ENCODE measurements at places on chromosomes 11 and 22.
A peak's percentile ranks its signal among the peaks of the same experiment; 100 is the strongest.

GRCh38 chr11:115017529-115017928 lies 339.2 kb downstream of the NXPE2 start:
- no peak for DNase-seq

DNA sequence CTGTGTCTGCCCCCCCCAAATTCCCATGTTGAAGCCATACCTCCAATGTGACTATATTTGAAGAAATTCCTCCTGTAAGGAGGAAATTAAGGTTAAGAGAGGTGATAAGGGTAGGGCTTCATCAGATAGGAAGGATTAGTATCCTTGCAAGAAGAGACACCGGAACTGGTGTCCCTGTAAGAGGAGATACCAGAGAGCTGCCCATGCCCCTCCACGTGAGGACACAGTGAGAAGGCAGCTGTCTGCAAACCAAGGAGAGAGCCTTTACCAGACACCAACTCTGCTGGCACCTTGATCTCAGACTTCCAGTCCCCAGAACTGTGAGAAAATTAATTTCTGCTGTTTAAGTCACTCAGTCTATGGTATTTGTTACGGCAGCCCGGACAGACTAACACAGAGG lies 109.3 kb downstream of the ARFGAP2 start:
- no peak for DNase-seq

- no peak for DNase-seq
Measured at GRCh38 chr22:17694752-17695151, 56.2 kb downstream of the BCL2L13 start.

GRCh38 chr11:639332-639955 lies 2.4 kb downstream of the DRD4 start:
- no peak for DNase-seq

- DNase-seq: peak; percentile 43
Measured at GRCh38 chr11:19723572-19724342, 11.1 kb downstream of the NAV2 start.

- no peak for DNase-seq
Measured at GRCh38 chr11:83818349-83818748, 532.2 kb upstream of the CCDC90B start.

GRCh38 chr11:60303661-60304060 lies 23.2 kb downstream of the MS4A4A start:
- no peak for DNase-seq

DNA sequence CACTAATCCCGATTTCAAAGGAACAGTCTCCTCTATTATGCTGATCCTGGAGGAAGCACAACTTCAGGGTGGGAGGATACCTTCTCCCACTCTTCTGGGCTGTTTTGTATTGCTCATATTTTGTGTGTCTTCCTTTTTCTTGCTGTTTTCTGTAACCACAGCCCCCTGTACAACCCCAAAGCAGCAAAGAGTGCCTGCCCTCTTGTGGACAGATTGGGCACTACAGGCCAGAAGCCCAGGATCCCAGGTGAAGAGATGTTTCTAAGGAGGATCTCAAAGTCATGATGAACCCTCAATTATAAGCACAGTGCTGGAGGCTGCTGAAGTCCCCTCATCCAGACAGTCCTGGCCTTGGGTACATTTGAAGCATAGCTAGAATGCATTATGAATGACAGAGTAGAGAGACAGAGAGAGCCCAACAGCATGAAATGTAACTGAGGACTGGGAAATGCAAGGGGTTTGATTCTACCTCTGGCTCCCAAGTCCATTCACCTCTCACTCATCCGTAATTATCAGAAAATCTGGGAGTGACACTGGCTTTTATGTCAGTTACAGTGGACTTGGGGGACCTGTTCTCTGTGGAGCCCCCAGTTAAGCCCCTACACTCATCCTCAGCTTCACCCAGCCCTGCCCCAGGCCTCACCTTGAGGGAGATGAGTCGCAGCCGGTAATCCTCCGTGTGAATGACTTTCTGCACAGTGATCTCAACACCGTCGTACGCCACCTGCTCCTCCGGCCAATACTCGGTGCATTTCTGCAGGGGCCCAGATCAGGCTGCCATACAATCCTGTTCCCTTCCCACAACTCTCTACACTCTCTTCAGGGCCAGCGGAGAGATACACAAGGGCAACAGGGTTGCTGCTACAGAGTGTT lies 6.2 kb upstream of the IGSF22 start:
- DNase-seq: peak; percentile 85

GRCh38 chr11:102572554-102573220 lies 42.1 kb upstream of the MMP7 start:
- no peak for DNase-seq

DNA sequence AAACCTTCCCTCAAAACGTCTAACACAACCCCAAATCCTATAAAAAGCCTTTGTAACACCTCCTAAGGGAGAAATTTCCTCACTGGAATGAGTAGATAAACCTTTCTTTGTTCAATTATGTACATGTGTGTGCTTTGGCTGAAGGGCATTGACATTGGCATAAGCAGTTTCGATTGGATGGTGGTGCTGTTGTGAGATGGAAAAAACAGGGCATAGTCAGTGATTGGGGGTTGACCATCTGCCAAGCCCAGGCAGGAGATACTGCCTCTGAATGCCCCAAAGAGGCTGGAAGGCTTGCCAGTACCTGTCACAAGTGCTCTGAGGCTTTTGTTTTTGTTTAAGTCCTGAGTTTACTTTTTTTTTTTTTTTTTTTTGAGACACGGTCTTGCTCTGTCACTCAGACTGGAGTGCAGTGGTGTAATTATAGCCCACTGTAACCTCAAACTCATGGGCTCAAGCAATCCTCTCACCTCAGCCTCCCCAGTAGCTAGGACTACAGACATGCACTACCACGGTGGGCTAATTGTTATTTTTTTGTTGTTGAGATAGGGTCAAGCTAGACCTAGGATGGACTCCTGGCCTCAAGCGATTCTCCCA lies 1.2 kb upstream of the CCDC117 start:
- DNase-seq: no peak

GRCh38 chr11:121329781-121330395 lies 37.3 kb downstream of the SC5D start:
- no peak for DNase-seq

DNA sequence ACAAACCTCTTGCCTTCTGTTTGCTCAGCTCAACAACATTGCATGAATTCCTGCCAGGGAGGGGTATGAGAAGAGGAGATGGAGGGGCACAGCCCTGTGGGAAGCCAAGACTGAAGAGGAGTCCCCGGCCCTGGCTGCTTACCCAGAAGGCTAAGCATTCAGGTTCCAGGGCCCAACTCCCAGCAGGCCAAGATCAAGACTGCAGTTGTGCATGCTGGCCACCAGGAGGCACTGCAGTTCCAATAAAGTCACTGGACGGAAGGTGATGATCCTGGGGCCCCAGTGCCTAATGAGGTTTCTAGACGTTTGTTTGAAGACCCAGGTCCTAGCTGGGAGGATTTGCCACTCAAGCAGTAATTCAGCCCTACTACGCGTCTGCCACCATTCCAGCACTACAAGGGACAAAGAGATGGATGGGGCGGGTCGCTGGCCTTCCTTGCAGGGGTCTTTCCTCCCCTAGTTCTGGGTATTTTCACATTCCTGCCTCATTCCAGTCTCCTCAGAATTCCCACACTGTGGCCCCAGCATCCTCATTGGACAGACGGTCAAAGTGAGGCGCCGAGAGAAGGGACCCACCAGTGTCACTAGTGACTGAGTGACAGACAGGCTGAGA lies 23.6 kb downstream of the ALX4 start:
- DNase-seq: peak; percentile 77

GRCh38 chr11:126329644-126330211 lies 25.8 kb upstream of the ST3GAL4 start:
- DNase-seq: peak; percentile 50

DNA sequence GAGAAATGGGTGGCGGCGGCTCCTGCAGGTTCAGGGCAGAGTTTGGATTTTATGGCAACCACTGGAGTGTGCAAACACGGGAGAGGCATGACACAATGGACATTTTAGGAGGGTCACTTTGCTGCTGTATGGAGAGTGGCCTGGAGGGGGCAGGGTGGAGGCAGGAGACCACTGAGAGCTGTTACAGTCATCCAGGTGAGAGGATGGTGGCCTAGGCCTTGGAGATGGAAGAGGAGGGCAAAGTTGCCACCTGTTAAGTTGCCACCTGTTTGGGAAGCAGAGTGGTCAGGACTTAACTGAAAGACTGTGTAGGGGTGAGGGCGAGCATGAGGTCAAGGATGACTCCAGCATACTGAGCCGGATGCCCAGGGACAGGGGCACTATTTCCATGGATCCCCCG lies 2.3 kb upstream of the RAD9A start:
- peak; percentile 76 for DNase-seq

GRCh38 chr11:64318766-64319761 lies 1.1 kb downstream of the PRDX5 start:
- no peak for DNase-seq

DNA sequence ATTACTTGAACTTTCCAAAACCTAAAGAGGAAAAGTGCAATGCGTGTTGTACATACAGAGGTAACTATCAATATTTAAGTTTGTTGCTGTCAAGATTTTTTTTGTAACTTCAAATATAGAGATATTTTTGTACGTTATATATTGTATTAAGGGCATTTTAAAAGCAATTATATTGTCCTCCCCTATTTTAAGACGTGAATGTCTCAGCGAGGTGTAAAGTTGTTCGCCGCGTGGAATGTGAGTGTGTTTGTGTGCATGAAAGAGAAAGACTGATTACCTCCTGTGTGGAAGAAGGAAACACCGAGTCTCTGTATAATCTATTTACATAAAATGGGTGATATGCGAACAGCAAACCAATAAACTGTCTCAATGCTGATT lies 2.1 kb downstream of the ADM start:
- DNase-seq: no peak

Measured in stimulated activated CD8-positive, alpha-beta memory T cell treated with anti-CD3 and anti-CD28 coated beads, Interleukin-4, amount 100 ng/mL, for 48 hours (primary cell).